ENCODE measurements at places on chromosomes 7 and 10. TPM values are rescaled to one million over a fixed set of nuclear protein-coding genes. Genes with fewer than 3 reads are reported as not detected.

Gene CALY
- total RNA-seq, result not detected

Gene CD36
- 151 TPM for total RNA-seq

- no peak for DNase-seq
Measured at GRCh38 chr7:134780166-134780828, 863 bp downstream of the CALD1 start.

GRCh38 chr7:28036696-28037095 is 143.9 kb downstream of the JAZF1 start:
- no peak for DNase-seq

DNA sequence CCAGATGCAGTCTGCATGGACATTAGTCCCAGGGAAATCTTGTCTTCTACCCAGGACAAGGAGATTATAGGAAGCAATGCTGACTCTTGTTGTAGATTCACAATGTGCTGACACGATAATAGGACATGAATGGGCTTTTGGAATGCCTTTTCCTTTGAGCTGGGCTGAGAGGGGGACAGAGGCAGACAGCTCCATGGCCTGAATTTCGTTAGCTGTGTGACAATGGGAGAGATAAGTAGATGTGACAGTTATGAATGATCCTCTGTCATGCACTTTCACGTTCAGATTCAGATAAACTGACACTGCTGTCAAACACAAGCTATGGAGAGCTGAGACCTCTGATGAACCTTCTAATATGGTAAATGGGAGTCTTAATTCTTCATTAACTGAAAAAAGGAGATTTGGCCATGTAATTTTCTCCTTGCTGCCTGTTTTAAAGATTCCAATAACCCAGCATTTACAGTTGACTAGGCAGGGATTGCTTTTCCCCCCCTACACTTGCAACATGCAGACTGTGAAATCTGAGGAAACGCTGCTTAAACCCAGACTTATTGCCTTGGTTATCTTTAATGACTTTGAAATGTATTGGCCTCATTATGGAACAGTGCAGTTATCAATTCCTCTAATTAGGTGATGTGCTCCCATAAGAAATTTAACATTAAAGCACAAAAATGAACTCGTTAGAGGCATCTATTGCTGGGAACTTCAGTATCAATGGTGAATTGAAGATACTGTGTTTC is 669.3 kb downstream of the AUTS2 start:
- no peak for DNase-seq

Gene OLAH
- total RNA-seq, result 0.26 TPM

DNA sequence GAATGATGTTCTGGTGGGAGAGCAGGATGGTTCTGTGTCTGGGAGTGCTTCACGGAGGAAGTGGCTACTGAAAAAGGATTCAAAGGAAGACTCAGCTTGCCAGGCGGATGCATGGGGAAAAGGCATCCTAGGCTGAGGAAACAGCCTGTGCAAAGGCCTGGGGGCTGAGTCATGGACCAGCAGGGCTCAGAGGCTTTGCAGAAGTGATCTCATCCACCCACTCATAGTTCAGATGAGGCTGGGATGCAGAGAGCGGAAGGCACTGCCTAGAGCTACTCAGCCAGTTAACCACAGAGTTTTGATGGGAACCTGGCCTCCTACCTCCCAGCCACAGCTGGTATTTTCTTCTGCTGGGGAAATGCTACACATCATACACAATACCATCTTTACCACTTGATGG is 15.8 kb upstream of the ADAMTS14 start:
- peak; percentile 45 for DNase-seq

GRCh38 chr7:41582116-41582515 is 120.8 kb downstream of the INHBA start:
- DNase-seq, result no peak

- DNase-seq, result peak; percentile 73
Measured at GRCh38 chr7:99562832-99563231, 4.4 kb downstream of the ZNF655 start.

DNA sequence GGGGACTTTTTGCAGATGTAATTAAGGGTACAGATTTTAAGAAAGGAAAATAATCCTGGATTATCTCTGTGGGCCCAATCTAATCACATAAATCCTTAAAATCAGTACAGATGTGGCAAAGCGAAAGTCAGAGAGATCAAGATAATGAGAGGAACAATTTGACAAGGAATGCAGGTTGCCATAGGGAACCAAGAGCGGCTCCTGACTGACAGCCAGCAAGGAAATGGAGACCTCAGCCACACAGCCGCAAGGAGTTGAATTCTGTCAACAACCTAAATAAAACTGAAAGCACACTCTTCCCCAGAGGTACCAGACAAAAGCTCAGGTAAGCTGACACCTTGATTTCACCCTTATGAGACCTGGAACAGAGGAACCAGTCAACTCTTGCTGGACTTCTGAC is 3.4 kb upstream of the PNPLA8 start:
- no peak for DNase-seq
